OCI-M1 (cell line): ENCODE measurements at places on chromosomes 7 and 10.

- no peak for DNase-seq
Observed at GRCh38 chr7:85972504-85973141, 671.1 kb upstream of the GRM3 start.

DNA sequence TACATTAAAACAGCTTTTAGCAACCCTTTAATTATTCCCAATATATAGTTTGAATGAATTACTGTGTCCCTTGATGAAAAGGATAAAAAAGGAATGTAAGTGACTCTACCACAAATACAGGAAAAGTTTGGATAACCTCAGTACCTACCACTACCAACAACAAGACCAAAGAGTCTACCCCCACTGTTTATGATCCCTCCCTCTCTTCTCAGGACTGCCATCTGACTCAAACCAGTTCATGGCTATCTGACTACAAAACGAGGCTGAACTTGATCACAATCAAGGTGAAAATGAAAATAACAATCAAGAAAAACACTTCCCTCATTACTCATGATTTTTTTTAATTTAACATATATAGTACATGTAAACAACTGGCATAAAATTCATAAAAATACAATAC, 108.7 kb downstream of the DPY19L1 start:
- no peak for DNase-seq

DNA sequence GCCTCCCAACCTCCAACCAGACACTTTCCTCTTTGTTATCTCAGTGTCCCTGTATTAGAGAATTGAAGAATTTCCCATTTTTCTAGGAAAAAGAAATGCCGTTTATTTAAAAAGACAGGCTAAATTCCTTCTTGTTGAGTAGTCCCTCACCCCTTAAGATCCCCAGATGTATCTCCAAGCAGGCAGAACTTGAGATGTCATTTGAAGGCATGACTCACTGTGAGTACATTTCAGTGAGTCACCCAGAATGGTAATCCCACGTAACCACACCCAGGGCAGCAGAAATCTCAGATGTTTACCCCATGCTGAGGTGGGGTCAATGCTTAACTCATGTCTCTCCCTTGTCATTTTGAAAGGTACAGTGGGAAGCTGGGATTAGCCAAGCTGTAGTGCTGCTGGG, 4.4 kb downstream of the ZNF655 start:
- peak; percentile 49 for DNase-seq

- peak; percentile 75 for DNase-seq
Observed at GRCh38 chr10:5666008-5666840, at the start of gene ASB13. Gene ASB13, minus strand, starts transcription at chr10:5666595. Its CDS starts 44 bp downstream, at chr10:5666551.

GRCh38 chr10:96360766-96361165, 2.0 kb upstream of the OPALIN start:
- DNase-seq: no peak

DNA sequence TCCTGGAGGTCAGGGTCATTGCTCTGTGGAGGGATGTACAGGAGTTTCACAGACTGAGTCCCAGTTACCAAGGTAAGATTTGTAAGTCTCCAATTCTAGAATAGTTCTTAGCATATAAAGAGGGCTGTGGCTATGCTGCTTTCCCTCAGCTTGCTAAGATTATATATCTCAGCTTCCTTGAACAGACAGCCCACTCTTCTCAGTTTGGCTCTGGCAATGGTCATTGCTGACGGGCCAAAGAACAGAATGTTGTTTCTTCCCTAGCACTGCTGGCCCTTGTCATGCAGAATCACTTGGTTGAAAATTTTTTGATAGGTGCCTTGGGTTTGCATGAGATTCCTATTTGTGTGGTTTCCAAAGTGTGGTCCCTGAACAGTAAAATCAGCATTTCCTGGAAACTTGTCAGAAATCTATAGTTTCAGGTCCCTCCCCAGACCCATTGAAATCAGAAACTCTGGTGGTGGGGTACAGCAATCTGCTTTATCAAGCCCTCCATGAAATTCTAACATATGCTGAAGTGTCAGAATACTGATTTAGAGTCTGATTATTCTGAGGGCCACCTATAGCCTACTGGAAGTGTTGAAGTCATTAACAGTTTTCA, 38.2 kb downstream of the NRBF2 start:
- DNase-seq: no peak

GRCh38 chr10:126312167-126312566, 76.1 kb downstream of the ADAM12 start:
- DNase-seq: no peak

DNA sequence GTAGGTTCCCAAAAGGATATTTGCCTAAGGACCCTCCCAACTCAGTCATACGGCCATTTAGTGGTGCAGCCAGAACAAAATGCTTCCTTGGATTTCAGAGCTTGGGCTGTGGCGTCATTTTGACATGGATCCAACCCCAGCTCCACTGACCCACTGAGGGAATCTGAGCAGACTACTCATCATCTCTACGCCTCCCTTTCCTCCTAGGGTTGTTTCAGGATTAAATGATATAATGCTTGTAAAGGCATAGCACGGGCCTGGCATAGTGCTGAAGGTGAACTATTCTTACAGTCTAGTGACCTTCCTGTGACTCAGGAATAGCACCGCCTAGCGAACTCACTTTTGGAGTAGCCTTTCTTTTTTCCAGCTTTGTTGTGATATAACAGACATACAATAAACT, 70.3 kb upstream of the LOXL4 start:
- peak; percentile 16 for DNase-seq

GRCh38 chr10:104043185-104043830, 42.4 kb downstream of the COL17A1 start:
- DNase-seq: no peak

DNA sequence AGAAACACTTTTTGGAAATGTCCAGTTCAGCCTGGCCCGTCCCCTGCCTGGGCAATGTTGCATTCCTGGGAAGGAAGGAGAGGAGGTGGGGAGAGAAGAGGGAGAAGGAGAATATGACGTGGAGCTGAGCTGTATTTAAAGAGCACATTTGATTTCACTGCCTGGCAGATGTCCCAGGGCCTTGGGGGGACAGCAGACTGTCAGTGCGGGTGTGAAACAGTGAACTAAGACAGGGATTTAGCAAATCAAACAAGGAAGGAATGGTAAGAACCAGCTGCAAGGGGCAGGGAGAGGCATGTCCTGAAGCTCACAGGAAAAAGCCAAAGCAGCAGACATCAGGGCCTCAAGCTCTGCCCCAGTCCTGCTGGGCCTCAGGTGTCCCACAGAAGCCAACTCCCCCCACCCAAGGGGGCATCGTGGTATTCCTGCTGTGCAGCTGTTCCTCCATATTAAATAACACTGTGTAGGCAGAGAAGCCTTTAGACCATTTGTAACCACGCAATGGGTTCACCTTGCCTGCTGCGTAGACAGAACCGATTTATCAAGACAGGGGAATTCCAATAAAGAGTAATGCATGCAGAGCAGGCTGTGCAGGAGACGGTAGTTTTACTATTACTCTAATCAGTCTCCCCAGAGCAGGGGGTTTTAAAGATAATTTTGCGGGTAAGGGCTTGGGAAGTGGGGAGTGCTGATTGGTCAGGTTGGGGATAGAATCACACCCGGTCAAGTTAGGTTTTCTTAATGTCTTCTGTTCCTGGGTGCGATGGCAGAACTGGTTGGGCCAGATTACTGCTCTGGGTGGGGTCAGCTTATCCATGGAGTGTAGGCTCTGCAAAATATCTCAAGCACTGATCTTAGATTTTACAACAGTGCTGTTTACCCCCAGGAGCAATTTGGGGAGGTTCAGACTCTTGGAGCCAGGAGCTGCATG, 18.3 kb downstream of the LEP start:
- peak; percentile 78 for DNase-seq

DNA sequence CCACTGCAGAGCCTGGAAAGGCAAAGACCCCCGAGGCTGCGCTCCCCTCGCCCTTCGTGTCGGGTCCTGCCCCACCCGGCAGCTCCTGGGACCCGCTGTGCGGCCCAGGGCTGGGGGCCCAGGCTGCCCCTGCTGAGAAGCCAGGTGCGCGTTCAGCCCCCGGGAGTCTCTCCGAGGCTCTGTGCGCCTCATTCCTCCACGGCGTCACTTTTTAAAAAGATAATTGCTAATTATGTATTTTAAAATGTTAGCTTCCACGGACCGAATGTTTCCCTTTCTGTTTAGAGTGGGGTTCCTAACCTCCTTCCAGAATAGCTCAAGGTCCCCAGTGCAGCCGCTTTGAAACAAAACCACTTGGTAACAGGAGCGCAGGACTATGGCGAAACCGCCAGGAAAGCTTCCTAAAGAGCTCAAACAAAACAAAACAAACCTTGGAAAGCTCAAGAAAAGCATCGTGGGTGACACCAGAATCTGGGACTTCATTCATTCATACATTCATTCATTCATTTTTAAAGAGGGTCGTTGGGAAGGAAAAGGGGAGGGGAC, 45.6 kb downstream of the PDIA4 start:
- DNase-seq: peak; percentile 23
